Mesenchymal stem cell (in vitro differentiated cells and primary cell): ENCODE measurements at places on chromosomes 16 and 17.

DNA sequence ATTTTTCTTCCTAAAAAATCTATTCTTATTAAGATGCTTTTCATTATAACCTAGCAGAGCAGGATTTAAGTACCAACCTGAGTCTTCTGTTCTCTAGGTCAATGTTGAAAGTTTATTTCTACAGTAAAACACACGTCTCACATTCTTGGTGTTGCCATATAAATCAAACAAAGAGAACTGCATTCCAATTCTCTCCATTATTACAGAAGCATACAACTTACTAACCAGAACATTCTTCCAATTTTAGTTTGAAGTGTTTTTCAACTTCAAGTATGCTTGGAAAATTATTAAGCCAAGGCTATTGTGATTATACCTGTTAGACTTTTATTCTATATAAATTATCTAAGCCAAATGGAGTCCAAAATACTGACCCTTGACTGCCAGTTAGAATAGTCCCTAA is 110.4 kb upstream of the PMFBP1 start:
- no peak for DNase-seq

DNA sequence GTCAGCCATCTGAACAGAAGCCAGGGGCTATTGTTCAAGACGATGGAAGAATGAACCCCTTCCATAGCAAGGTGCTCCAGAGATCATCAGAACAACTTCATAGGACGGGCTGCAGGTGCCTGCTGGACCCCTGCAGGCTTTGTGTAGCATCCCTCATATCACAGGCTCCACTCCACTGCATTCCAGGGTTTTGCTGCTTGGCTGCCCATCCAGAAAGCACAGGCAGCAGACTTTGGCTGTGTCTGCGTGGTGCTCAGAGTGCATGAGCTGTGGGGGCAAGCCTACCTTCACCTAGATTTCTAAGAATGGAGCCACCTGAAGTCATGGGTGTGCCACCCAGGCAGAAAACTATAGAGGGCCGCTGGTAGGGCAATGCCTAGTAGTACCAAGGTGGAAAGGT is 93.9 kb upstream of the NLRP1 start:
- DNase-seq, result no peak

DNA sequence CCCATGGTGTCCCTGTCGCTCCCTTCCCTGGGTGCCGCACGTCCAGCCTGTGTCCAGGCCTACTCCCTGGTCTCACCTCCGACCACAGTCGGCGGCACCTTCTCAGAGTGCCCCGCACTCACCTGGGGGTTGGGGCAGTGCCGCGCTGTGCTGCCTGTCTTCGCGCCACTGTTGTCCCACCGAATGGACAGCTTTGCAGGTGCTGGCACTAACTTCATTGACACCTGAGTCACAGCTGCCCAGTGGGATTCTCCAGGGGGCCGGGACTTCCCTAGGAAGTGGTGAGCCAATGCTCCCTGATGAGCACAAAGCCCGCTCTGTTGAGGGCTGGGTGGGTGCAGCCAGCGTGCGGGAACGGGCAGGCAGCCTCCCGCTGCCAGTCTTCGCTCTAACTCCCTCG is 24.3 kb upstream of the DBNDD1 start:
- DNase-seq, result no peak

DNA sequence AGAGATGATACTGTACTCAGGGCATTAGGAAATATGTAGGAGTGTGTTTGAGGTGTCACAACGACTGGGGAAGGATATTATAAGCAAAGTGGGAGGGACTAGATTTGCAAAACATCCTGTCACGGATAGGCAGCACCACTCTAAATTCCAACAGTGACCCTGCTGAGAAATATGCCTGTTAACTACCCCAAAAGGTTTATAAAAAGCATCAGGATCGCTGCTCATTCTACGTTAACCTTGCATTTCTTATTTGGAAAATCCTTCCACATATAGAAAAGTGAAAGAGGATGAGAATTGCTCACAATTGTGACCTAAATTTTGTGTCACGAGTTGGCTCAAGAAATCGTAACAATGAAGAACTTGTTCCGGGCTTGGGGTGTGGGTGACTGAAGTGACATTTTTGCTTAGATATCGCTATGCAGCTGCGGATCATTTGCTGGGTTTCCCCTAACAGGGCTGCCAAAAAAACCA is 51.6 kb downstream of the N4BP1 start:
- peak; percentile 43 for DNase-seq

GRCh38 chr16:11050944-11051343 is 106.6 kb downstream of the CLEC16A start:
- no peak for DNase-seq

DNA sequence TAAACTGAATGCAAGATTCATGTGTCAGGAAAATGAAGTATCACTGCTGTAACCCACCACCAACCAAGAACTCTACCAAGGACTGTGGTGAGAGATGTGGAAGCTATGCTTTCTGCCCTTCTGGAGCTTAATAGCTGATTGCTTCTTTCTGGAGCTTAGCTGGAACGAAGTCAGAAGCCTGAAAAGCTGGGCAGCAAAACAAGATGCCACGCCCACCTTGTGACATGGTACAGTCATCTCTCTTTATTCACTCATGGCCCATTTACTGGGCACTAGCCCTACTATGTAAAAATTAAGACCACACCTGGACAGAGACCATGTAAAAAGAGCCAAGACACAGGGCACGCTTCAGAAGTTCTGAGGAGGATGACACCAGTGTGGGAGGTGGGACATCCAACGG is 48.1 kb downstream of the TEX2 start:
- no peak for DNase-seq

- DNase-seq, result peak; percentile 58
Observed at GRCh38 chr17:1031711-1032110, 34.8 kb downstream of the TIMM22 start.

DNA sequence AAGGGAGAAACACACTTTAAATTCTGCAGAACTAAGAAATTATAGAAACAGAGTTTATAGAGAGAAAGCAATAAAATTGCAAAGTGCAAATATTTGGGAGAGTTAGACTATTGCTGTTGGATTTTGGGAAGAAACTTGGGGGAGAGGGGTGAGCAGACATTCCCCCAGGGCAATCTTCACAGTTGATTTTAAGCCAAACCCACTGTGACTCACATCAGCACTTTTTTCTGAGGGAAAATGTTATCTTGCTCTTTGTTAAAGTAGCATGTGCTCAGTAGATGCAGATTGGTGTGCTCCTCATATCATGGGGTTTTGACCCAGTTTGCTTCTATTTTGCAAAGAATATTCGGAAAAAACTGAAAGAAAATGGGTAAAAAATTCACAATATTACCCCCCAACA is 367.6 kb downstream of the CDH11 start:
- no peak for DNase-seq

DNA sequence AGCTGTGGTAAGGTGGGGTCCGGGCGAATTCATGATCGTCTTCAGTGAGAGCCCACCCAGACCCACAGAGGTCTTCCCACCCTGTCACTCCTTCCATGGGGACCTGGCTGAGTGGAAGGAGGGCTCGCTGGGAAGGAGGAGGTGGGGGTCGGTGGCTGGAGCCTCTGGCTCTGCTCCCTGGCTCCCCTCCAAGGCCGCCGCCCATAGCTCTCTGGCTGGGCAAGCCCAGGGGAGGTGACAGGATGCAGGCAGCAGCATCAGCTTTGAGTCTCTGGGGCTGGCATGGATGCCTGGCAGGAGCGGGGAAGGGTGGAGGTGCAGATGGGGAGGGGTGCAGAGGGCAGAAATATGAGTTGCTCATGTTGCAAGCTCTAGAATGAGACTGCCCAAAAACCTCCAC is 147.0 kb downstream of the ENGASE start:
- no peak for DNase-seq

DNA sequence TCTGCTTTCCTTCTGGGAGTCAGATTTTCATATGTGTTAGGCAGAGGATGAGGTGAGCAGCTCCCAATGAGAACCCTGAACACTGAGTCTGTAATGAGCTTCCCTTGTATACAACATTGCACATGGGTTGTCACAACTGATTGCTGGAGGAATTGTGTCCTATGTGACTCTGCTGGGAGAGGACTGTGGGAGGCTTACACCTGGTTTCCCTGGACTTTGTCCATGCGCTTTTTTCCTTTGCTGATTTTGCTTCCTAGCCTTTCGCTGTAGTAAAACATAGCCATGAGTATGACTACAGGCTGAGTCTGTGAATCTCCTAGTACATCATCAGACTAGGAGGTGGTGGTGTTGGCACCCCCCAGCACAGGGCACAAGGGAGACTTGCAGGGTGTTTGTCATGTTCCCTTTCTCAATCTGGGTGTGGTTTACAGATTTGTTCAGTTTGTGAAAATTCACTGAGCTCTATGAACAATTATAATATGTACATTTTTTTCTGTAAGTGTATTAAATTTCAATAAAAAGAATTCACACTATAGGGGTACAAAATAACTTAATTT is 1.7 kb upstream of the PLK1 start:
- no peak for DNase-seq

DNA sequence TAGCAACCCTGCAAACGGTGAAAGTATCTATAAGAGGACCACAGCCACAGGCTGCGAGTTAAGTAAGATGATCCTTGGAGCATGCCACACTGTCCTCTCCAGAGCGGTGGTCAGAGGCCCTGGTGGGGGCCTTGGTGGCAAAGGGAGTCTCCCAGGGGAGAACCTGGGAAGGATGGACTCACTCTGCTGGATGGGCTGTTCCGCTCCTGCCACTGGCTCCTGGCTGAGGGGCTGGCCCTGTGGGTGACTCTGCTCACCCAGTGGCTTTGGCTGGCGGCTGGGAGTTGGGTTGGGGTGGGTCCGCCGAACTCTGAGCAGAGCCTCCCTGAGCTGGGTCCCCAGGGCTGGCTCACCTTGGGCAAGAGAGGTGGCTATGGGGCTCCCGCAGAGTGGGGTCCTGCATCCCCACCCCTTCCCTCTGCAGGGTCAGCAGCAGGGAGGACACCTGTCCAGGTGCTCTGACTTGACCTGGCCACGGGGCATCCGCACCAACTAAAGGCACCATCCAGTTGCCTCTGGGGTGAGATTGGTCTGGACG is 7.3 kb downstream of the CDK5R1 start:
- DNase-seq, result no peak

GRCh38 chr17:36036235-36036634 is 18.5 kb upstream of the CCL23 start:
- DNase-seq, result no peak

- DNase-seq, result no peak
Observed at GRCh38 chr16:50864386-50864785, 122.5 kb downstream of the CYLD start.

DNA sequence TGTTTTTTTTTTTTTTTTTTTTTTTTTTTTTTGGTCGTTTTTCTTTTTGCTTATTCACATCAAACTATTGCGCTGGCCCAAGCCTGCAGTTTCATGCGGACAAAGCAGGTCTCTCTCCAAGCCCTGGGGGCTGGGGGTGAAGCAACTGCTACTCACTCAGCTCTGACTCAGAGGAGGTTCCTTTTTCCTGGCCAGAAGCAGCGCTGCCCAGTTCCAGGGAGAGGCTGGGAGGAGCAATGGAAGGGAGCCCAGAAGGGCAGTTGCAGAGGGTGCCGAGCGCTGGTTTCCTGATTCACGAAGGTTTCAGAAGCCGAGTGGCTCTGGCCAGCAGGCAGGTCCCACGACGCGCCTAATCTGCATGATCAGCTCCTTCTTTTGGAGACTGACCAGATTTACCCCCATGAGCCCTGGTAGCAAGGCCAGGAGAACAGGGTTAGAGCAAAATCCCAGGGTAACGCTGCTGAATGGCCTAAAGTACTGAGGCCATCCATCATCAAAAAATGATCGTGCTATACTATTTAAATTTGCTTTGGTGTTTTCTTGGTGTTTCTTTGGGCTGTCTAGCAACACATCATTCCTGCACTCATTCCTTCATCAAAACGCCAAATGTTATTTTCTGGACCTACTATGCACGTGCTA is 144.7 kb upstream of the SOX9 start:
- peak; percentile 77 for DNase-seq

DNA sequence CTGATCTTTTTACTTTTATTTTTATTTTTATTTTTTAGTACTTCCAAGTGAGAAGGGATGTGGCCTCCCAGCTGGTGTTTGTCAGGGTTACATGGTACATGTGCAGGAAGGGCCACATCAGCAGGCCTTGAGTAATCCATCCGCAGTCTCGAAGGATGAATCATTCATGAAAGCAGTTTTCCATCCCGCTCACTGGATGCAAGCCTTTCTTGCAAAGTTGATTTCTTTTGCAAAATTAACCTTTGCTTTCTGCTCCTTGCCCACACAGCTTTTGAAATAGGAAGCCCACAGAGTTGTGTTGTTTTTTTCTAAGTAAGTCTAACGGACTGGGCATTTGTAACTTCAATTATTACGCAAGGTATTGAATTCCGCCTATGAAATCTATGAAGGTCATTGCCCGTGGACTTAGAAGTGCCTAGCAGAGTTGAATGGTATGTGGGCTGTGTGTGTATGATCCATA is 157.4 kb downstream of the PRKCA start:
- DNase-seq, result peak; percentile 99

DNA sequence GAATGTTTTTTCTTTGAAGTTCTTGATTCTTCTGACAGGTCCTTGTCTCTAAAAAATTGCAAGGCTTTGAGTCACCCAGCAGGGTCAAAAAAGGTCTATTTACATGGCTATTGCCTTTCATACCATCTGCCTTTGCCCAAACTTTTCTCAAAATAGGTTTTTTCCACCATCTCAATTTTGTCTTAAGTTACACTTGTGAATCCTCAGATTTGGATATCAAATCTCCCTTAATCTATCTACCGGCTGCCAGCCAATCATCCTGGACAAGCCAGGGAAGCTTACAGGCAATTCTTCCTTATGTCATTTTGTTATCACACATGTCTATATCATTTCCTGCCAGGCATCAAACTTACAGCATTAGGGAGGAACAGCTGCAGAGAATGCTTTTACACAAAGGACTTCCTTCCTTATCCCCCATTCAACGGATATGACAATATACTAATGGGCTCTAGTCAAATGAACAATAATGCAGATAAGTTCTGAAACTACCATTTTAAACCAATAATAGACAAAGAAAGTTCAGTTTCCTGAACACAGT is 104.1 kb upstream of the CORO6 start:
- peak; percentile 38 for DNase-seq

- no peak for DNase-seq
Observed at GRCh38 chr17:55706808-55707773, 15.6 kb downstream of the TMEM100 start.

DNA sequence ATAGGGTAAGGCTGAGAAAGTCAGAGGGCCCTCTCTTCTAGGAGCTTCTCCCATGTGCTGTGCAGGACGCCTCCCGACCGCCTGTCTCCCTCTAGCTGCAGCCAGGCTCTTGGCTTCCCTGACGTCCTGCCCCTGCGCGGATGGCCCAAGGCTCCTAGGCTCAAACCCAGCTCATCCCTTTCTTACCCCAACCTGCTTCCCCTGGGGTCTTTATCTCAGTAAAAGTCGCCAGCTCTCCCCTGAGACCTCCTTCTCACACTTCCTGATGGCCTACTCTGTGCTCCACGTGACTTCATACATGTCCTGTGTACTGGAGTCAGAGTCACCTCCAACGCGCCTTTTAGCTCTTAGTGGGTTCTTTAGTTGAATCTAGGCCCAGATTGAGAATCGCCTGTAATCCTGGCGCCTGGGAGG is 1.1 kb upstream of the ZNF747 start:
- peak; percentile 73 for DNase-seq

- DNase-seq, result no peak
Observed at GRCh38 chr17:72662827-72663190, 429.7 kb downstream of the SLC39A11 start.

GRCh38 chr16:51035711-51036110 is 115.4 kb downstream of the SALL1 start:
- DNase-seq, result no peak
